ENCODE measurements at places on chromosomes 6 and 20.
A peak's percentile ranks its signal among the peaks of the same experiment; 100 is the strongest.

DNA sequence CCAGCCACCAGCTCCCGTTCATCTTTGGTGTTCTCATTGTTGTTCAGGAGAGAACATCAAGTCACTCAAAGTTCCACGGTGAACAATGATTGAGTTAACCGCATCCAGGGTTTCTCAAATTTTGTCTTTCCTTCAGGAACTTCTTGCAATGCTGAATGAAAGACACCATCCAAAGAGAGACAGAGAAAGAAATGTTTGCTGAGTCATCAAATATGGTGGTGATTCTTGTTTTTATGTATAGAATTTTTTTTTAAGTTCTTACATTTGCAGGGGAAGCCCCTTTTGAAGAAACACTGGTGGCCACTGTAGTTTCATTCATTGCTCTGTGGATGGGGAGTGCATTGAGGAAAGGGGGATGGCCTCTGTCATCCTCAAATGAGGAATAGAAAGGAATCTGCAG lies 62.3 kb upstream of the ENPP5 start:
- DNase-seq, result no peak

DNA sequence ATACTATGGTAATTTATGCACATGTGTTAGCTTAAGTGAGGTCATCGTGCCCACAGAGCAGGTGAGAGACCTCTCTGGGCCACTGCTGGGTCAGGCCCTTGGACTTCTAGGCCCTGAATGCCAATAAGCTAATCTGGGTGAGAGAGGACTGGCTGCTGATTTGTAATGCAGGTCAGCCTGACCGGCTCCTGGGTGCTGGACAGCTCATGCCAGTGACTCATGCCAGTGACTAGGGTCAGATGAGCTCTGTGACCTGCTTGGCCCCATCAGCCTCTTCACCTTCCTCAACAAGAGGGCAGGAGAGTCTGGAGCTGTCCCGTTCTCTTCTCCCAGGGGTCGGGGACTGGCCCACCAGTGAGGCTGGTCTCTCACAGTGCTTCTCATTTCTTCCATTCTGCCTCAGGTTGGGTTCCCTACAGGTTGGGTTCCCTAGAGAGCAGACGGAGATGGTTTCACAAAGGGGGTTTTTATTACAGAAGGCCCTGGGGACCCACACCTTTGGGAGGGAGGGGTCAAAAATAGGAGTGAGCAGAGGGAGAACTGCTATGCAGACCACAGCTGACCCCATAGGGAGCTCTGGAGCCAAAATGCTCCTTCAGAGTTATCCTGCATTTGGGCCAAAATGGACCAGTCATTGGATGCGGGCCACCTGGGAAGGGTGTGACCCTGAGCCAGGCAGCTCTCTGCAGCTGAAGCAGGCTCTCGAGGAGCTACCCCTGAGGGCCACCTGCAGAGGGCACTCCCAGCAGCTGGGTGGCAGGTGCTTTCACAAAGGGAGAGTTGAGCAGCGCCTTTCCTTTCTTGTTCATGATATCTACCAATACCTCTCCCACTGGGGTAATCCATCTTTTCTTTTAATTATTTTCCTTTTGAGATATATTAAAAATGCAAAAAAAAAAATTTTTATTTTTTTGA lies 2.2 kb upstream of the OXT start:
- peak; percentile 73 for DNase-seq

DNA sequence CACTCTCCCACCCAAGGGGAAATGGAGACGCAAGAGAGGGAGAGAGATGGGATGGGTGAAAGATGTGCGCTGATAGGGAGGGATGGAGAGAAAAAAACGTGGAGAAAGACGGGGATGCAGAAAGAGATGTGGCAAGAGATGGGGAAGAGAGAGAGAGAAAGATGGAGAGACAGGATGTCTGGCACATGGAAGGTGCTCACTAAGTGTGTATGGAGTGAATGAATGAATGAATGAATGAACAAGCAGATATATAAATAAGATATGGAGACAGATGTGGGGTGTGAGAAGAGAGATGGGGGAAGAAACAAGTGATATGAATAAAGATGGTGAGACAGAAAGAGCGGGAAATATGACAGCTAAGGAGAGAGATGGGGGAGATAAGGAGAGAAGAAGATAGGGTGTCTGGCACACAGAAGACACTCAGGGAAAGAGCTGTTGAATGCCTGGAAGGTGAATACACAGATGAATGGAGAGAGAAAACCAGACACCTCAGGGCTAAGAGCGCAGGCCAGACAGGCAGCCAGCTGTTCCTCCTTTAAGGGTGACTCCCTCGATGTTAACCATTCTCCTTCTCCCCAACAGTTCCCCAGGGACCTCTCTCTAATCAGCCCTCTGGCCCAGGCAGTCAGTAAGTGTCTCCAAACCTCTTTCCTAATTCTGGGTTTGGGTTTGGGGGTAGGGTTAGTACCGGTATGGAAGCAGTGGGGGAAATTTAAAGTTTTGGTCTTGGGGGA lies 754 bp downstream of the TNF start:
- no peak for DNase-seq

- DNase-seq, result no peak
Observed at GRCh38 chr20:51382111-51382985, 160.2 kb downstream of the NFATC2 start.

DNA sequence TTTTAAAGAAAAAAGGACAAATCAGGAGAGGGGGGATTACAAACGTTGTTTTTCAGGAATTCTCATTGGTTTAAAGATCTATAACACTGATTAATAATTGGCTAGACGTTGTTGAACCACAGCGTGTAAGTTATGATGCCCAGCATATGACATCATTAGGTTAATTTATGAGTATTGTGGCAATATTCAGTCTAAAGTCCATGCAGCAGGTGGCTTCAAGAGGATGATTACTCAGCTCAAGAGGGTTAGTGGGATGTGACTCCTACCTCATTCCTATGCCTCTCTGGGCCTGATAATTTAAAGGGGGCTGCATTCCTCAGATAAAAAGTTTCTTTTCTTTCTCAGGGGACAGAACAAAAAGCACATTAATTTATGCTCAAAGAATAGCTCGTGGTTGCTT lies 1309.0 kb downstream of the EPHA7 start:
- no peak for DNase-seq
